ENCODE measurements at places on chromosomes 11 and 22.

DNA sequence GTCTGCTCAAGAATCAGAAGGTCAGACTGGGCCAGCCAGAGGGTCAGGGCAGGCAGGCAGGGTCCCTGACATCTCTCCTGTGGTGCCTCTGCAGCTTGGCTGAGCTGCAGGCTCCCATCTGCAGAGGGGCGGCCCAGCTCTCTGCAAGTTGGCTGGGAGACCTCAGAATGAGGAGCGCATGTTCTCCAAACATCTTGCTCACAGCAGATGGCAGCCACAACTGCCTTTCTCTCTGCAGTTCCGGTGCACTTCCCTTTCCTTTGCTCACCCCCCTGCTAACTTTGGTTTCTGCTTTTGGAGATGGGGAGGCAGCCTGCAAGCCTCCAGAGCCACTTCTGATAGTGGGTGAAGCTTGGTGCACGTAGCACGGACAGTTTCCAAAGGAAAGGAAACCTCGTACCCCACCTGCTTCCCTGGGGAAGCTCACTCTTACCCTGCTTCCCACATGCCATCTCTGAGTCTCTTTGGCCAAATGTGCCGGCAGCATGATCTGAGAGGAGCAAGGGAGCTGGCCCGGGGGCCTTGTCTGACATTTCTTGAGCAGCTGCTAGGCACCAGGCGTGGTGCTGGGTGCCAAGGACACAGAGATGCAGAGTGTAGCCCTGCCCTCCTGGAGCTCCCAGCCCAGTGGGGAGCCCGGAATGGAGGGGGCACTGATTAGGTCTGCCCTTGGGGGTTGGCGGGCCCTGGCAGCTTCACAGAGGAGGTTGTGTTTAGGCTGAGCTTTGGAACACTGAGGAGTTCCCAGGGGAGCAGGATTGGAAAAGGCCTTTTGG, 18.2 kb downstream of the DAGLA start:
- DNase-seq = no peak

DNA sequence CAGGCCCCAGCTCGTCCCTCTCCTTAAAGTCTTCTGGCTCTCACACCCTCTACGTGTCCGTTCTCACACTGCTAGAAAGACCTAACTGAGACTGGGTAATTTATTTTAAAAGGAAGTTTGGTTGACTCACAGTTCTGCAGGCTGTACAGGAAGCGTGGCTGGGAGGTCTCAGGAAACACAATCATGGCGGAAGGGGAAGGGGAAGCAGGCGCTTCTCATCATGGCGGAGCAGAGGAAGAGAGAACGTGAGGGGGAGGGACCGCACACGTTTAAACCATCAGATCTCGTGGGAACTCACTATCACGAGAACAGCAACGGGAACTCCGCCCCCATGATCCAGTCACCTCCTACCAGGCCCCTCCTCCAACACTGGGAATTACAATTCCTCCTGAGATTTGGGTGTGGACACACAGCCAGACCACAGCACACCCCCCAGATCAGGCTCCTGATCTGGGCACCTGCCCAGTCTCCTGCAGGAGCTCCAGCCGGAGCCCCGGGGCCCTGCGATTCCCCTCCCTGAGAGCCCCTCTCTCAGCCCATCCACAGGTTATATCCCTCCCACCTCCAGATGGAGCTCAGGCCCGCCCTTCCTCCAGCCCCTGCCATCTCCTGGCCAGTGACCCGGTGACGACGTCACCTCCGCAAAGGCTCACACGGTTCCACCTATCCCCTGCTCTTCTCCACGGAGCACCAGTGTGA, 170.2 kb downstream of the BRD1 start:
- no peak for DNase-seq

DNA sequence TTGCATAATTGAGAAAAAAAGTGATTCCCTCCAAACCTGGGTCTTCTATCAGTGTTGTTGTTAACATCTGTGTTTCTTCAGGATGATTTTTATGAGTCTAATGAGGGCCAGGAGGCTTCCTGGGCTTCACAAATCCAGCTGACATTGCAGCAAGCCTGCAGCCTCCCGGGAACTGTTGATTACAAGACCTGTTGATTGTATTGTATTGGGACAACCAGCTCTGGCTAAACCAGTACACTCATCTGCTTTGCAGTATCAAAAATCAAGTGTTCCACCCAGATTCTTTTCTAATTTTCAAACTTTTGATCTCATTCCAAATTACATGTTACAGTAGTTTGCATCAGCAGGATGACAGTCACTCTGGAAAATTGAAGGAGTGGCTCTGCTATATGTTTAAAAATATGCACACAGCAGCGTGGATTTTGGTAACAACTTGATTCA, 16.1 kb upstream of the PRSS23 start:
- DNase-seq = peak; percentile 65

GRCh38 chr22:45096256-45096907, 67.3 kb upstream of the NUP50 start:
- peak; percentile 24 for DNase-seq

DNA sequence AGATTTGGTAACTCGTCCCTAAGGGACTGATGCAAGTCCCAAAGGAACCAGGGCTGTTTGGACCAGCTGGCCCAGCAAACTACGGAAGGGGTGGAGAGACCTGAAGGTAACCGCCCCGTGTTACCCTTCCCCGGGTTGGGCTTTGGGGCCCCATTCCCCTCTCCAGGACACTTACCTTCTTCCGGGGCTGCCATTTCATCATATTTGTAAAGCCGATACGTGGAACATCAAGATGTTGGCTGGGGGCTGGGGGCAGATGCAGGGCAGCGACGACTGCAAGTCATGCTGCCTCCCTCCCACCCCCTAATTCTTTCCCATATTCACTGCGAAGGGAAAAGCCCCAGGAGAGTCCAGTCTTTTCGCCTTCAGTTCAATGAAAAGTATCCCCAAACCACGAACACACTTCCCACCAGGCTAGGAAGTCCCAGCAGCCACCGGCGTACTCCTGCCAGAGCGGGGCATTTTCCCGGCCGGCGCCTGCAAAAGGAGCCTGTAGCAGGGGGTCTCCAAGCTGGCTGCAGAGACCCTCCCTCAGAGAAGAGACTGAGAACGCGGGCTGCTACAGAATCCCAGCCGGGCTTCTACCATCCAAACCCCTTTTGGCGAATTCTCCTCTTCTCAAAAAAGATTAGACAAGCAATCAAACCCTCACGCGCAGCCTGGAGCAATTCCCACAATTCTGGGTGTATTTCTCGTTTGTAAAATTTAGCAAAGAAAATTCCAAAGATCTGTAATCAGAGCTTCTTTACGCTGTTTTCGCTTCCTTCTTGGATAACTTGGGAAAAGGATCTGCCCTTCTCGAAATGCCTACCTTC, 236.7 kb downstream of the TTC28 start:
- peak; percentile 18 for DNase-seq

DNA sequence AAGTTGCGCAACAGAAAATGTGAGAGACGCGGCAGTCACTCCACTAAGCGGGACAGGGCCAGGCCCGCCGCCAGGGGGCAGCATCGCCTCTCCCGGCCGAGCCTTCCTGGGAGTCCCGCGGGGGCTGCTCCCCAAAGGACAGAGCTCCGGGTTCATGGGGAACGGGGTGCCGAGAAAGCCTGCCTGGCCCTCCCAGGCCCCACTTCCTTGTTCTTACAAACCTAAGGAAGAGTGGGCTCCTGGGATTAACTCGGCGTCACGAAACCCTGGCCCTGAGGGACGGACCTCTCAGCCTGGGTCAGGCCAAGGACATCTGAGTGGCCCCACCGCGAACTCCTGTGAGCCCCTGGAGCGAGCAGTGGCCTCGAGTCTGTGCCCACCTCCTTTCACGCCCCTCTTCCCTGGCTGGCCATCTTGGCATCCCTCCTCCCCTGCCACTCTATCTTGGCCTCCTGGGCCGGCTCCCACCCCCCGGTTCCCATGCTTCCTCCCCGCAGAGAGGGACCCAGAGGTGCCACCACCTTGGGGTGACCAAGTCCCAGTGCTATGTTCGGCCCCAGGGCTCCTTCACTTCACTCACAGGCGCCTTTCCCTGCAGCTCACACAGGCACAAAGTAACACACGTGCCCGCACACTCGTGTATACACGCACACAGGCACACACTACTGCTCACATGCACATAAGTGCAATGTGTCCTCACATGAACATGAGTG, 99.9 kb upstream of the FGF3 start:
- peak; percentile 22 for DNase-seq

- peak; percentile 68 for DNase-seq
Observed at GRCh38 chr11:82046778-82047177, 686.9 kb downstream of the FAM181B start.

DNA sequence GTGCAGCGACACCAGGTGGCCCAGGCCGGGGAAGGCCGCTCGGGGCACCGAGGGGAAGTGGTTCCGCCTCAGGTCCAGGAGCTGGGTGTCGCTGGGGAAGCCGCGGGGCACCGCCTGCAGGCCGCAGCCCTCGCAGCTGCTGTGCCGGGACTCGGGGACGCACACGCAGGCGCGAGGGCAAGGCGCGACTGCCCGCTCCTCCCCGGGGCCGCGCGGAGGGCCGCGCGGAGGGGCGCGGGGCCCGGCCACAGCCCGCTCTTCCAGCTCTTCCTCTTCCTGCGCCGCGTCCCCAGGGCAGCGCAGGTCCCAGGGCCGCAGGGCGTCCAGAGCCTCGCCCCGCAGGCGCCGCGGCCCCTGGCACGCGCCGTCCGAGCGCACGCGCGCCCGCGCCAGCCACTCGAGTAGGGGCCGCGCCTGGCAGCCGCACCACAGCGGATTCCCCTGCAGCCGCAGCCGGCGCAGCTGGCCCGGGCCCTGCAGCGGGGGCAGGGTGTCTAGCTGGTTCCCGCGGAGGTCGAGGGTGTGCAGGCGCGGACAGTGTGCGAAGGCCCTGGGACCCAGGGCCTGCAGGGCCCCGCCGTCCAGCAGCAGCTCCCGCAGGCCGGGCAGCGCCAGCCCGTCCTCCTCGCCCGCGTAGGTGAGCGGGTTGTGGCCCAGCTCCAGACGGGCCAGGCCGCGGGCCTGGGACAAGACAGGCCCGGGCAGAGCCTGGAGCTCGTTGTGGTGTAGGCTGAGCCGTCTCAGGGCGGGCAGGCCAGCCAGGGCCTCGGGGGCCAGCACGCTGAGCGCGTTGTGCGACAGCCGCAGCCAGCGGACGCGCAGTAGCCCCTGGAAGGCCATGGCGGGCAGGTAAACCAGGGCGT, 2.8 kb downstream of the CHADL start:
- DNase-seq = no peak

GRCh38 chr22:37681556-37682049, 4.5 kb upstream of the NOL12 start:
- DNase-seq = peak; percentile 74

GRCh38 chr11:93541884-93542810, 1.0 kb downstream of the SMCO4 start:
- DNase-seq = peak; percentile 4

DNA sequence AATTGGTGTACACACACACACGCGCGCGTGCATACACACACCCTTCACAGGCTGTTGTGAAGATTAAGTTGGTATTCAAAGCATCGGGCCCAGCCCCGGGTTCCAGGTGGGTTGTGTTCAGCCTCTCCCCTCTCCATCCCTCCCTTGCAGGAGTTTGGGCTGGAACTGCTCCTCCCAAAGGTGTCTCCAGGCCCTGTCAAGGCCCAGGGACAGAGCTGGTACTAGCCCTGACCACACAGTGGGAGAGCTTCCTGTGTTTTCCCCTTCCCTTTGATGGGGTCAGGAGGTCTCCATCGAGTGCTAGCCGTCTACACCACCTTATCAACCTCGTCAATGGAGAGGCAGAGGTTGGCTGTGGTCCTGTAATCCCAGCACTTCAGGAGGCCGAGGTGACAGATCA, 36.5 kb upstream of the CSNK1E start:
- no peak for DNase-seq

GRCh38 chr11:113991170-113991569, 16.3 kb downstream of the HTR3A start:
- DNase-seq = no peak

GRCh38 chr11:15215005-15215404, 100.3 kb downstream of the INSC start:
- DNase-seq = no peak

GRCh38 chr11:60371386-60371785, 6.9 kb upstream of the MS4A7 start:
- no peak for DNase-seq

DNA sequence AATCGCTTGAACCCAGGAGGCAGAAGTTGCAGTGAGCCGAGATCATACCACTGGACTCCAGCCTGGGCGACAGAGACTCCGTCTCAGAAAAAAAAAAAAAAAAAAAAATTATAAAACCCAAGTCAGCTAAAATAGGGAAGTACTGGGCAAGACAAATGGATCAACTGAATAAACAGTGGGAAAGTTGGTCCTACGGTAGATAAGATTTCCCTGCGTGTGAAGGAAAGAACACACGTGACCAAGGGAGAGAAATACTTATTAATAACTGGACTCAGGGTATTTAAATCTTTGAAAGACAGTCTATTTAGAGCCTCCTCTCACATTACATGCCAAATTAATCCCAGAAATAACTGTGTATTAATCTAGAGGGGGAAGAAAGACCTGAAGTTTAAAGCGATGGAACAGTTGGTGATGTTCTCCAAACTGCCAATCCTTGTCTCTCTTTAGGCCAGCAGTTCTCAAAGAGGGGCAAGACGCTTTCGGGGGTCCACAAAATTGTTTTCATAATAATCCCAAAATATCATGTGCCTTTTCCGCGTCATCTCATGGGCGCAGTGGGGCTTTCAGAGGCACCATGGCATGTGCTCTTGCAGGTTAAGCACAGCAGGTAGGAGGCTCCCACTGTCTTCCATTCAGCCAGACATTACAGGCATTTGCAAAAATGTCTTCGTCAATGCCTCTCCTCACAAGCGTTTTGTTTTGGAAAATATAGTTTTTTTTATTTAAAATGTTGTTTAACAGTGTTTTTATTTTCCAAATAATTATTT, 6.6 kb downstream of the RTL6 start:
- no peak for DNase-seq

DNA sequence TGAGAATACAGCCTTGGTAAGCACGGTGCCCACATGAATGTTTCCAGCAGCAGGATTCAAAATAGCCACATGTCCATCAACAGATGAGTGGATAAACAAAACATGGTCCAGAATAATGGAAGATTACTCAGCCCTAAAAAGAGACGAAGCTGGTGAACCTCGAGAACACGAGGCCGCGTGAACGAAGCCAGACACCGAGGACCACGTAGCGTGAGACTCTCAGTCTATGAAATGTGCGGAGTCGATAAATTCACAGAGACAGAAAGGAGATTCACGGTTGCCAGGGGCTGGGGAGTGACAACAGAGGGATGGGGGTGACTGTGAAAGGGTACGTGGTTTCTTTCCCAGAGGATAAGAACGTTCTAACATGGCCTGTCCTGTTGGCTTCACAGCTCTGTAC, 2.9 kb upstream of the ASCL2 start:
- DNase-seq = no peak

DNA sequence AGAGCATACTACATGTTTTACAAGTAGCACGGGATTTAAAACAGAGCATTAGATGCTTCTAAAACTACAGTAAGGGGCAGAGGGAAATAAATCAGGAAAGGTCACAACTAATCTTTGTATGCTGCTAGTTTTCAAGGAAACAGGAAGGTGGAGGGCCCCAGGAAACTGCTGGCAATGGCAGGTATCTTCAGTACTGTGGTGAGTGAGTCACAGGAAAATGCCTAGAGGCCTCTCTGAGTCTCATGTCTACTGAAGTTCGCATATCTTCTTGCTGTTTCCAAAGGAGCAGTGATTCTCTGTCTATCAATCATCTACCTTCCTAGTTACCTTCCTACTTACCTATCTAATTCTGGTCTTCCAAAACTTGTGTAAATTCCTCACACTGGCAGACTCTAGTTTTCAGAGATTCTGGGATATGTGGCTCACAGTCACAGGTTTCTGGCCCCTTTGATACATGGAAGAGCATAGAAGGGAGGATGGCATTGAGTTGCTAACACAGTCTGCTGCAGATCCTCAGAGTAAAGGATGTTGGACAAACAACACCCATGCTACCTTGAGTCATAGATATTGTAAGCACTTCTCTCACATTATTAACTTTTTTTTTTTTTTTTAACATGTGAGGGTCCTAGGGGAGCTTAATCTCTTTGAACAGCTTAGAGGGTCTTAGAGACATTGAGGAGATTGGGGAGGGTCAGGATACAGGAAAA, 58.8 kb upstream of the SYN3 start:
- no peak for DNase-seq
